ENCODE measurements at places on chromosomes 11 and 22.

GRCh38 chr11:93827363-93827762, 23.1 kb downstream of the VSTM5 start:
- no peak for DNase-seq

DNA sequence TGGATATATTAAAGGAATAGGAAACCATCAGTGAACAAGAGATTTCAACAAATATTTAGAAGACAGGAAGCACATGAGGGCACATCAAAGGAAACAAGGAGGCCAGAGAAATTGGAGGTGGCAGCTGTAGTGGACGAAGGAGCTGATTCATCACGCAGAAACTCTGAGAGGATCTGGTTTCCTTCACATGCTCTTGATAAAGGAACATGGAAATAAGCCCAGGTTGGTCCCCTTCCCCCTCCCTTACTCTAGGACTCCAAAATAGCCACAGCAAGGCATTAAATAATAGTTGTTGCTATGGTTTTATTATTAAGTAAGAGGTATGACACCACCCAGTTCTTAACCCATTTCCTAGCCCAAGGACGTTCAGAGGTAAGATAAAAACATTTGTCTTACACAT, 11.3 kb downstream of the IZUMO1R start:
- no peak for DNase-seq

DNA sequence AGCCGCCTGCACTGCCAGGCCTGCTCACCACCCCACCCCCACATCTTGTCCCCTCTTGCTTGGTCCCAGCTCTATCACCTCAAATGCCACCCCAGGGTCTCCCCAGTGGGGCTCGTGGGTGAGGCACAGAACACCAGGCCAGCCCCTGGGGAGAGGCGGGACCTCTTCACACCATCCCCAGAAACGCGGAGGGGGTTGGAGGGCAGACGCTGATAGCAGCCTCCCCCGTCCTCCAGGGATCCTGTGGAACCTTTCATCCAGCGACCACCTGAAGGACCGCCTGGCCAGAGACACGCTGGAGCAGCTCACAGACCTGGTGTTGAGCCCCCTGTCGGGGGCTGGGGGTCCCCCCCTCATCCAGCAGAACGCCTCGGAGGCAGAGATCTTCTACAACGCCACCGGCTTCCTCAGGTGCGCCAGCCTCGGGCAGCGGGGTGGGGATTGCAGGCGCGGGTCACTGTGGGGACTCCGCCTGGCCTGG, 5.8 kb downstream of the PKP3 start:
- no peak for DNase-seq

DNA sequence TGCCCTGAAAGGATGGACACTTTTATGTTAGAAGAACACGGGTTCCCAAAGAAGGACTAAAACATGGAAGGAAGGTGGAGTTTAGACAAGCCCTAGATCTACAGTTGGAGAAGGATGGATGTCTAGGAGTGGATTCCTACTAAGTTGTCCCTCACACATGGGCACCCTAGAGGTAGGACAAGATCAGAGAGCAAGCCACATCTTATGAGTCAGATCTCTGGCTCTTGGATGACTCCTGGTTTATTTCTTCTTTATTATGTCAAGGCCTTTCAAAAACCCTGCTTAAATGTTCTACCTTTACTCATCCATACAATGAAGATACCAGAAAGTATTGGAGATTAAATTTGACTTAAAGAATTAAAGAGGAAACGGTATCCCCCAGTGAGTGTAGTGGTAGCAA, 34.4 kb downstream of the PRCP start:
- no peak for DNase-seq

DNA sequence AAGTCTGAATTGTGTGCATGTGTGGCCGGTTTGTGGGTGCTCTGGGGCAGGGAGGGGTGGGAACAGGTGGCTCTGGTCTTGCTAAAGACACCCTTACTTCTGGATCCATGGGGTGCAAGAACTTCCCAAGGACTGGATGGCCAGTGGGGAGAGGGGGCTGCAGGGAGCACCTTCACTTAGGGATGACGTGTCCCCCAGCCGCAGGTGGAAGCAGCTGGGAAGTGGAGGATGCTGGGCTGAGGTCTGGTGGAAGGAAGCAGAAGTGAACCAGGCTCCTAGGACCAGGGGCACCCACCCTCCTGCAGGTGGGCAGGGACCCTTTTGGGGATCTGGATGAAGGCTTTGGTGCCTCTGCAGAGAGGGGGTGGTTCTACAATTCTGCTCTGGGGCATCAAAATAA, 9.9 kb upstream of the MIEF1 start:
- no peak for DNase-seq

DNA sequence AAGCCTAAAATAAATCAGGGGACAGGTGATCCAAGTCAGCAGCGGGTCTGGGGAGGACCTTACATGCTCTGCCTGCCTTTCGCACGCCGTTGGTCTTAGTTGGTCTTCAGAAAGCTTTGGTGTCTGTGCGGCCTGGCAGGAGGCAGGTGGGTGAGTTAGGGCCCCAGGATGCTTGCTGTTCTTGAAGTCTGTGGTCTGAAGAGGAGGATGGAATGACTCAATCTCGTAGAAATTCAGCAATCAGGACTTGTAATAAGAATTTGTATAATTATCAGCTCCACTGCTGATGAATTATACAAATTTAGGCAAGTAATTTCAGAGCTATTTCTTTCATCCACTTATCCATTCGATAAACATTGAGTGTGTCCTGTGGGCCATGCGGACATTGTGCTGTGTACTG, 138.5 kb downstream of the FEZ1 start:
- DNase-seq, result no peak

GRCh38 chr11:10454878-10455631, at the start of gene AMPD3:
TSS of gene AMPD3 (plus strand) at chr11:10455264. CDS start at chr11:10461520, 6,256 bp downstream.
- DNase-seq, result no peak

All from activated T-cell treated with anti-CD3 and anti-CD28 coated beads for 1 hour (primary cell).